A549 treated with Hydrocortisone at 1 μM for 4 hours (cell line): ENCODE measurements at places on chromosomes 13 and 19. TPM values are rescaled to one million over a fixed set of nuclear protein-coding genes. Genes with fewer than 3 reads are reported as not detected.

Gene PSG4
- 0.56 to 0.91 TPM (median 0.74 TPM) in 5 replicates for total RNA-seq

Gene ICAM4
- 0.08 to 0.09 TPM in 2 of 5 replicates, not detected in the others for total RNA-seq

Gene LYPD5
- 0.11 to 0.39 TPM (median 0.18 TPM) in 5 replicates for total RNA-seq

Gene ZNF530
- 4.6 to 5.8 TPM (median 4.7 TPM) in 5 replicates for total RNA-seq

Gene ZNF560
- not detected in 5 replicates for total RNA-seq
